Nucleus accumbens (tissue), 56 donors: ENCODE measurements at places on chromosomes 3 and 15.

DNA sequence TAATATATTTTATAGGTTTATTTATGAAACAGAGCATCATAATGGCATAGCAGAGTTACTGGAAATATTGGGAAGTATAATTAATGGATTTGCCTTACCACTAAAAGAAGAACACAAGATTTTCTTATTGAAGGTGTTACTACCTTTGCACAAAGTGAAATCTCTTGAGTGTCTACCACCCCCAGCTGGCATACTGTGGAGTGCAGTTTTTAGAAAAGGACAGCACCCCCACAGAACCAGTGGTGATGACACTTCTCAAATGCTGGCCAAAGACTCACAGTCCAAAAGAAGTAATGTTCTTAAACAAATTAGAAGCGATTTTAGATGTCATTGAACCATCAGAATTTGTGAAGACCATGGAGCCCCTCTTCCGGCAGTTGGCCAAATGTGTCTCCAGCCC lies 58.1 kb downstream of the DNAH1 start:
- no peak for DNase-seq

GRCh38 chr3:130014526-130014925 lies 40.0 kb downstream of the TRH start:
- no peak for DNase-seq

DNA sequence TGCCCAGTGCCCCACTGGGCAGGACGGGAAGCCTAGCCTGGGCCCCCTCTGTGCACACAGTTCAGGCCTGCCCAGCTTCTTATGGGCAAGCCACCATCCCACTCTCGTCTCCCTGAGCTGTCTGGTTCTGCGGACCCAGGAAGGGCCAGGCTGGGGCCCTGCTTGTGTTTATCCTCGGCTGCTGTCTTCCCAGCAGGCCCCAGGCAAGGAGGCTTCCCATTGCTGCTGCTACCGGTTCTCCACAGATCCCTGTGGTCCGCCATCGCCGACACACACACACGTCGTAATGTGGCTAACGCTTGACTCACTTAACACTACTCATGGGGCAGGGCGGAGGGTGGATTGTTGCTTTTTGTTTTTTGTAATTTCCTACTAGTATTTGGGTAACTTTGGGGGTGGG lies 52.4 kb upstream of the SLC6A1 start:
- DNase-seq = no peak

GRCh38 chr3:186946756-186947375 lies 16.5 kb downstream of the ST6GAL1 start:
- DNase-seq = no peak

- no peak for DNase-seq
Measured at GRCh38 chr3:128324911-128325592, 141.6 kb downstream of the DNAJB8 start.

GRCh38 chr3:47406762-47407149 lies 25.9 kb downstream of the PTPN23 start:
- DNase-seq = no peak

DNA sequence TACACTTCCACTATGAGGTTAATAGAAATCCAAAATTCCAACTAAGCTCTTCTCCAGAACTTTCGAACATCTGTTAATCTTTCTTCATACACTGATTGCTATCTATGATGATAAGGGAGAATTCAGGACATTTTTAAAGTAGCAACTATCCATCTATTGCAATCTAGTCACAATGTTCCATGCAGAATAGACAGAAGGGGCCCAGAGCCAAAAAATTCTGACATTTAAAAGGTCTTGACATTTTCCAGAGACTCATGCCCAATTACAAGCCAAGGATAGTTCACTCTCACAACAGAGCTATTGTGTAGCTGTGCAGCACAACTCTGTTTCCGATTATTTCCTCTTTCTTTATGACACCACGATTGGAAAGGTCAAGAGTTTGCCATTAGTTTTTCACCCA lies 999.7 kb upstream of the ALCAM start:
- DNase-seq = no peak

GRCh38 chr15:65921780-65922179 lies 52.5 kb downstream of the RAB11A start:
- no peak for DNase-seq
